Posterior vena cava (tissue), 2 donors: ENCODE measurements at places on chromosomes 4 and X. TPM values are rescaled to one million over a fixed set of nuclear protein-coding genes. Genes with fewer than 3 reads are reported as not detected.
A peak's percentile ranks its signal among the peaks of the same experiment; 100 is the strongest.

DNA sequence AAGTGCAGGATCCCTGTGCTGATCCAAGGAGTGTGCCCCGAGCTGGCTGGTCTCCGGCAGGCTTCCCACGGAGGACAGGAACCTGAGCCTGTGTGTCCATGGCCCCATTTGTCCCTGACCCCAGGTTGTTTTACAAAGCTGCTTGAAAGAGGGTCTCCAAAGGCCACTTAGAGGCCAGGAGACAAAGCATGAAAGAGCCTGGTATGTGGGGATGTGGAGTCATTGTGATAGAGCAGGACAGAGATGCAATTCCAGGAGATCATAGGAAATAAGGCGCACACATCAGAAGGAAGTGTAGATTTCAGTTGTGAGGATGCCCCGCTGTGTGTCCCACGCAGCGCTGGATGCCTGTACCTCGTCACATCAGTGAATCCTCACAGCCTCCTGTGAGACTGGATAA lies 48.0 kb downstream of the TENM3 start:
- no peak for DNase-seq

DNA sequence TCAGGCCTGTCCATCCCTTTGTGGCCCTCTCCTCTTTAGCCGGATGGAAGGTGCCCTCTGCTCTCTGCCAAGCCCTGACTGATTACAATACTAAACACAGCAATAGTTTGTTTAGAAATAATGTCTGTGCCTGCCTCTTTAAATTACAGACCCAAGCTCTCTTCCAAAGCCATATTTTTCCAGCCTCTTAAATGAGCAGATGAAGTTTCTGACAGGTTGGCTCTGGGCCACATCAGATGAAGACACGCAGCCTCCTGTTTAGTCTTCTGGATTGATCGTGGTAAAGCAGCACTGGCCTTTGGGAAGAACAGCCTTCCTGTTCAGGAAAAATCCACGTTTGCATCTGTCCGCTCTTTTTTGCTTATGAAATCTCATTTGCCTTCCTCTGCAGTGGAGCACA lies 133.6 kb downstream of the CPE start:
- no peak for DNase-seq

Gene TRIM61
- total RNA-seq, result 0.90 TPM

- no peak for DNase-seq
These were observed 67.6 kb upstream of the GPR101 start for GRCh38 chrX:137101273-137101990.

GRCh38 chrX:130171446-130172126 lies at the start of gene RAB33A:
Gene RAB33A (plus strand): TSS chrX:130171962. CDS start chrX:130172063, 101 bp downstream.
- peak; percentile 81 for DNase-seq

DNA sequence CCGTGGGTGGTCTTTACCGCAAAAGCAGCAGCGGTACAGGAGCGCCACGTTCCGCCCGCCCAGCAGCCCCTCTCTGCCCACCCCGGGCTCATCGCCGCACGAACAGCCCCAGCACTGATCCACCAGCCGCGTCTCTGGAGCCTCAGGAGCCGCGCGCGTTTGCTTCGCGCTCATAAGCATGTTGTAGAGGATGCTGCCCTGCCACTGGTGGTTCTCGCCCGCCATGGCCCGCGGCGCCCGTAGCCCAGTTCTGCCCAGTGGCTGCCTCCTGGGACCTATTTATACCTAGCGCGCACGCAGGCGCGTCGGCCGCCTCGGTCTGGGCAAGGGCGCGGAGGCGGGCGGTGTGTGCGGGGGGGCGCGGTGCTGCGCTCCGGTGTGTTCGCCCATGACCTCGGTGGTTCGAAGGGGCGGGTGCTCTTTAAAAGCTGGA lies at the start of gene NR0B1:
NR0B1 (minus strand) TSS at position 252 of the 433 bp plus-strand sequence; CDS start at position 225, 27 bp downstream.
- peak; percentile 71 for DNase-seq

DNA sequence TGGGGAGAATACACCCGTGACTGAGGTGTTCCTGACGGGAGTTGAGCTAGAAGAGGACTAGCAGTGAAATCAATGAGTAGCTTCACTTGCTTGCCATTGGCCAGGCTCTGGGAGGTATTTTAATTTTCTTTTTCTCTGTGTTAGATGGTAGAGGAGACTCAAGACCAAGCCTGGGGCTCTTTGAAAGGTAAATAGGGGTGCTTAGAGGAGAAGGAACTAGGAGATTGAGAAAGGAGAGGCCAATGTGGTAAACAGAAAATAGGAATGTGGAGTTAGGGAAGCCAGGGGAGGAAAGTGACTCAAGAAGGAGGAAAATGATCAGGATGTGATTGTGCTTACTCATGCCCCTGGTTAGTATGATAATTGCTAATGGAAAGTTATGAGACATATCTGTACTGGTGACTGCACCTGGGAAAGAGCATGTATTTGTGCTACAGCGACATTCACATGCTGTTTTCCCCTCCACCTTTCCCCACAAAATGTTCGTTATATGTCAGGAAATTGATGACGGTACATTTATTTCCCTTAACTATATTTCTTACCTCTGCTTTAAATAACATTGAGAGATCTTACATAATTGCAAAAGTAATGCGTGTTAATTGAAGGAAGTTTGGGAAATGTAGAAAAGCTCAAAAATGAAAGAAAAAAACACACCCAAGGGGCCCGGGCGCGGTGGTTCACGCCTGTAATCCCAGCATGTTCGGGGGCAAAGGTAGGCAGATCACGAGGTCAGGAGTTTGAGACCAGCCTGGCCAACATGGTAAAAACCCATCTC lies 16.9 kb upstream of the LRBA start:
- DNase-seq, result no peak

Gene VSIG1
- total RNA-seq, result 0.24 TPM

GRCh38 chrX:39577985-39578869 lies 519.5 kb downstream of the BCOR start:
- DNase-seq, result no peak

Gene VSIG4
- total RNA-seq, result 259 TPM

Gene SUPT20HL1
- 0.69 TPM for total RNA-seq

GRCh38 chrX:45847961-45848360 lies 647.3 kb upstream of the DIPK2B start:
- no peak for DNase-seq

DNA sequence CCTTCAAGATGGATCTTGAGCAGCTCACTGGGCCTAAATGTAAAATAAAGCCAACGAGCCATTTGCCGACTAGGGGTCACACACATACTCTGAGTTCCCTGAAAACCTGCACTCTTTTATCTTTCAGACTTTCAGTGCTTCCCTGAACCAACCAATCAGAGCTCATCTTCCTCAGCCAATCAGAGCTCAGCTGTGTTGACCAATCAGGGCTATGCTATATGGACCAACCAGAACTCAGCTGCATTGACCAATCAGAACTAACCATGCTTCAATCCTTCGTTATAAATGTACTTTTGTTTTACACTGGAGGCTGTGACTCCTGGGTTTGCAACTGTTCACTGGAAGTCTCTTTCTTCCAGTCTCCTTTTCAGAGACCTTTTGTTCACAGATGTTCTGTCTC lies 19.3 kb downstream of the SLC25A53 start:
- no peak for DNase-seq

DNA sequence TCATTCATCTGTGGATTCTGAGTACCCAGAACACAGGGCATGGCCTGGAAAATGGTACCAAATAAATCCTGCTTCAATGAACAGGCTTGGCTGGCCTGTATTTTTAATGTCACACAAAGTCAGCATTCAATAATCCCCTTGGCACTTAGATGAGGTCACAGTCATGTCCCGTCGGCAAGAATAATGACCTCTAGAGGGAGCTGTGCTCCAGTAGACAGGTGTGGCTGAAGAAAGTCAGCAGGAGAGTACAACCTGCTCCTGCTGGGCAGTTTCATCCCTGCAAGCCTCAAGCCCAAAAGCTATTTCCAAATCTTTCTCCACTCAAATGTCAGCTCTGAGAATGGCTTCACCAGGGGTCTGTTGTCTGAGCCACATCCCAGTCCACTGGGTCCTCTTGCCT lies 404.0 kb upstream of the F9 start:
- no peak for DNase-seq

Gene TMEM255A
- total RNA-seq, result 6.3 TPM

DNA sequence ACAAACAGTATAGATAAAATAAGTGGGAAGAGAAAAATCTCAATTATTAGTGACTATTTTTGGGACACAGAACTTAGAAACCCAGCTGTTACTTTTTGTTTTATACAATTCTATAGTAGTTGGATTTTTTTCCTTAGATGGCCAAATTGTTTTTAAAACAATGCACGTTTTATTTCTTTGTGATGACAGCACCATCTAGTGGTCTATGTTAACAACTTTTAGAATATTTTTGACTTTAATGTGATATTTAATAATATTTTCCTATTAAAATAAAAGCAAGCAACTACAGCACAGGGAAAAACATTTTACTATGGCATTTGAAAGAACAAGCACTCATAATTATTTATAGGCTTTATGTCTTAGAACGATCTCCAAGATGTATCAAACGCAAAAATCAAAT lies 5.6 kb upstream of the SMIM31 start:
- DNase-seq, result no peak
